Glutamatergic neuron (in vitro differentiated cells): ENCODE measurements at places on chromosomes 1 and 21.

- H3K4me1 ChIP-seq, result peaks cover 2% of the 10 kb centered on the region
- H3K27ac ChIP-seq, result no peak overlapping the region
- peaks cover 5% of the 10 kb centered on the region for H3K36me3 ChIP-seq
- peaks cover 4% of the 10 kb centered on the region for H3K27me3 ChIP-seq
Observed at GRCh38 chr1:109933856-109934711, 23.4 kb downstream of the CSF1 start.

- no peak for DNase-seq
- H3K4me3 ChIP-seq, result peak overlapping the region; percentile 91
- peaks cover 4% of the 10 kb centered on the region for H3K27me3 ChIP-seq
- H3K4me1 ChIP-seq, result peaks cover 3% of the 10 kb centered on the region
- H3K36me3 ChIP-seq, result no peaks in the 10 kb centered on the region
Observed at GRCh38 chr1:25874635-25875153, 814 bp downstream of the PAQR7 start.

GRCh38 chr1:165241321-165241720 lies 115.2 kb downstream of the LMX1A start:
- H3K4me1 ChIP-seq, result peaks cover 8% of the 10 kb centered on the region
- H3K27ac ChIP-seq, result no peak overlapping the region
- no peak for DNase-seq
- no peak overlapping the region for H3K4me3 ChIP-seq
- peaks cover 6% of the 10 kb centered on the region for H3K27me3 ChIP-seq
- H3K36me3 ChIP-seq, result no peaks in the 10 kb centered on the region

- no peak overlapping the region for H3K4me3 ChIP-seq
- no peaks in the 10 kb centered on the region for H3K36me3 ChIP-seq
- no peaks in the 10 kb centered on the region for H3K4me1 ChIP-seq
- H3K27me3 ChIP-seq, result no peaks in the 10 kb centered on the region
- no peak overlapping the region for H3K27ac ChIP-seq
- DNase-seq, result no peak
Observed at GRCh38 chr1:224411766-224412165, 22.8 kb downstream of the WDR26 start.

- H3K4me3 ChIP-seq, result no peak overlapping the region
- H3K27ac ChIP-seq, result no peak overlapping the region
- H3K36me3 ChIP-seq, result no peaks in the 10 kb centered on the region
- peaks cover 8% of the 10 kb centered on the region for H3K4me1 ChIP-seq
- no peak for DNase-seq
Observed at GRCh38 chr1:64474665-64475439, 4.9 kb downstream of the CACHD1 start.

GRCh38 chr1:82755671-82756070 lies 954.9 kb downstream of the ADGRL2 start:
- no peak for DNase-seq
- H3K27me3 ChIP-seq, result no peaks in the 10 kb centered on the region
- H3K36me3 ChIP-seq, result no peaks in the 10 kb centered on the region

- peaks cover 20% of the 10 kb centered on the region for H3K4me1 ChIP-seq
- no peaks in the 10 kb centered on the region for H3K36me3 ChIP-seq
- DNase-seq, result no peak
- H3K27me3 ChIP-seq, result peaks cover 6% of the 10 kb centered on the region
- no peak overlapping the region for H3K4me3 ChIP-seq
Observed at GRCh38 chr1:156632355-156632754, 9.6 kb upstream of the BCAN start.

DNA sequence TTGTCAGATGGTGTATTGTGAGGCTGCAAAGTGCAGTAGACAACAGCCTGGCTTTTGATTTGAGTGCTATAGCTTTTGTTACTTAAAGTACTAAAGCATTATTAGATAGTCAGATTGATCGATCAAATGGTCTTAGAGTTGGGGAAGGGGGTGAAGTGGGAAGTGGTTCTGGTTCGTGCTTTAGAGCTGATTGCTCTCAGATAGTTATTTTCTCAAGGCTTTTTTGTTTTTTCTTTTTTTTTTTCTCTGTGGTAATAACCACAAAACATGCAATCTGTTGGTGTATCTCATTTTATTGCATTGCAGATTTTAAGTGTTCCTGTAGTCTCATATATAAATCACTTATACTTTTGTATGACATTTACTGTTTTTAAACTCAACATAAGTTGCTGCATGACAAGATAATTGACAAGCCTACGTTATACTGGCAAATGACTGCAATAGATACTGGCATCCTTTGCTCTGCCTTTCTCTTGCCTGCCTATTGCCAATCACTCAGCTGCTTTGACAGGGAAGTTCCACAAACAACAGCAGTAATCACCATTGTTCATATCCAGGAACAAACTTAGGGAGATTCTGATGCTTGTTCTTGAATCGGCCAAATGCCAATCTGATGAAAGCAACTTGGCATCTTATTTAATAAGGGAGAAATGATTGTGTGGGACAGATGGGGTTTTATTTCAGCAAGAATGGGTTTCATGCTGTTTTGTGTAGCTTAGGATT lies 125.0 kb upstream of the B3GALT2 start:
- H3K27me3 ChIP-seq, result no peaks in the 10 kb centered on the region
- H3K36me3 ChIP-seq, result no peaks in the 10 kb centered on the region
- no peak overlapping the region for H3K4me3 ChIP-seq
- H3K4me1 ChIP-seq, result no peaks in the 10 kb centered on the region
- no peak for DNase-seq

DNA sequence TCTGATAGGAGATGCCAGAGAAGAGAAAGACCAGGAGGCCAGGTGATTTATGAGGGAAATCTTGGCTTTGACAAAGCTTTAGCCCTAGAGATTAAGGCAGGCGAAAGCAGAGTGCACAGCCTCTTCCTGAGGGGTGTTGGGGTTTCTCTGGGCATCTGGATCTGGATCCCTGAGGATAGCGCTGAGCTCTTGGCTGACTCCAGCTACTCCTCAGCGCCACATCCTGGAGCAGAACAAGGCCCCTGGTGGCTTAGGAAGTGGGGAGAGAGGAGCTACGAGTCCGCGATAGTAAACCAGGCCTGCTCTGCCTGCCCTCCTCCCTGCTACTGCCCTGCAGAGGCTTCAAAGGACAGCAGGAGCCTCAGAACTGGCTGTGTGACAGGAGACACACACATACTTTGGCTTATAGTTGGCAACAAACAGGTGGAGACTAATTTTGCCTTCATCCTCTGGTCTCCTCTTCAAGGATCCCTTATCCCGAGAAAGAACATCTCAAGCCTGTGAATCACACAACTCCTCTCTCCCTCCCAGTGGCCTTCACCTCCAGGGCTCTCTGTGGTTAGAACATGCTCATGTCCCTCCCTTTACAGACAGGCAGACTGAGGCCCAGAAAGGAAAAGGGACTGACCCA lies 66.9 kb downstream of the TRABD2B start:
- H3K4me3 ChIP-seq, result no peak overlapping the region
- H3K27me3 ChIP-seq, result peaks cover 4% of the 10 kb centered on the region
- H3K27ac ChIP-seq, result no peak overlapping the region
- H3K4me1 ChIP-seq, result no peaks in the 10 kb centered on the region

DNA sequence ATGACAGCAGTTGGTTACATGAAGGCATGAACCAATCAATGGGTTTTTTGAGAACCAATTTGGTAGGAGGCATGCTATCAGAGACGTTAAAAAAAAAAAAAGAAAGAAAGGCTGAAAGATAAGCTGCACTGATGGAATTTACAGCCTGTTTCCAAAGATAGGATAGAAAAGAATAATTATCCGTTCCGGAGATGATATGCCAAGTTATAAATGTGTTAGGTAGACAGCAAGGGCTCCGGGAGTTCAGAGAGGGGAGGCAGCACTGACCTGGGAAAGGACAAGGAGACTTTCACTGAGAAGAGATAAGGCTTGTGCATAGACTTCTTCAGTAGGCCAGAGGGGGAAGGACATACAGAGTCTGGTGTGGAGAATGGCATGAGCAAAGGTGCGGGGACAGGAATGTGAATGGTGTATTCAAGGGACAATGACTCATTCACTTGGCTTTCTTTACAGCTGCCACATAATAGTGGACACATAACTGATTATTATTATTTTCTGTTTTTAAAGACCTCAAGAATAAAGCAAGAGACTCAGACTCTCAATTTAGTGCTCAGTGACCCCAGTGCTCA lies 24.8 kb upstream of the ACBD6 start:
- H3K36me3 ChIP-seq, result no peaks in the 10 kb centered on the region
- no peak overlapping the region for H3K27ac ChIP-seq

- H3K4me1 ChIP-seq, result peaks cover 24% of the 10 kb centered on the region
- peaks cover 3% of the 10 kb centered on the region for H3K27me3 ChIP-seq
- H3K36me3 ChIP-seq, result no peaks in the 10 kb centered on the region
- H3K4me3 ChIP-seq, result no peak overlapping the region
- no peak overlapping the region for H3K27ac ChIP-seq
Observed at GRCh38 chr1:119613769-119614720, 34.0 kb downstream of the ZNF697 start.

GRCh38 chr1:145942405-145942804 lies 15.1 kb upstream of the RBM8A start:
- H3K27ac ChIP-seq, result no peak overlapping the region
- H3K36me3 ChIP-seq, result no peaks in the 10 kb centered on the region
- H3K27me3 ChIP-seq, result peaks cover 1% of the 10 kb centered on the region
- no peak for DNase-seq

- H3K4me3 ChIP-seq, result no peak overlapping the region
- no peaks in the 10 kb centered on the region for H3K36me3 ChIP-seq
- peaks cover 9% of the 10 kb centered on the region for H3K27me3 ChIP-seq
- H3K4me1 ChIP-seq, result peaks cover 15% of the 10 kb centered on the region
Observed at GRCh38 chr1:54054438-54054749, 986 bp downstream of the TCEANC2 start.

- peak overlapping the region; percentile 62 for H3K27ac ChIP-seq
- H3K4me1 ChIP-seq, result peaks cover 12% of the 10 kb centered on the region
- peak; percentile 73 for DNase-seq
- H3K4me3 ChIP-seq, result peak overlapping the region; percentile 86
- peaks cover 4% of the 10 kb centered on the region for H3K36me3 ChIP-seq
- H3K27me3 ChIP-seq, result peaks cover 5% of the 10 kb centered on the region
Observed at GRCh38 chr21:42513985-42514882, 582 bp downstream of the SLC37A1 start.

GRCh38 chr21:36454706-36455105 lies 25.2 kb downstream of the CLDN14 start:
- no peaks in the 10 kb centered on the region for H3K27me3 ChIP-seq
- no peak overlapping the region for H3K4me3 ChIP-seq
- no peak overlapping the region for H3K27ac ChIP-seq
- no peak for DNase-seq
- no peaks in the 10 kb centered on the region for H3K4me1 ChIP-seq

- no peaks in the 10 kb centered on the region for H3K27me3 ChIP-seq
- H3K4me1 ChIP-seq, result no peaks in the 10 kb centered on the region
- no peak overlapping the region for H3K27ac ChIP-seq
Observed at GRCh38 chr1:237938553-237938952, 47.8 kb upstream of the ZP4 start.

DNA sequence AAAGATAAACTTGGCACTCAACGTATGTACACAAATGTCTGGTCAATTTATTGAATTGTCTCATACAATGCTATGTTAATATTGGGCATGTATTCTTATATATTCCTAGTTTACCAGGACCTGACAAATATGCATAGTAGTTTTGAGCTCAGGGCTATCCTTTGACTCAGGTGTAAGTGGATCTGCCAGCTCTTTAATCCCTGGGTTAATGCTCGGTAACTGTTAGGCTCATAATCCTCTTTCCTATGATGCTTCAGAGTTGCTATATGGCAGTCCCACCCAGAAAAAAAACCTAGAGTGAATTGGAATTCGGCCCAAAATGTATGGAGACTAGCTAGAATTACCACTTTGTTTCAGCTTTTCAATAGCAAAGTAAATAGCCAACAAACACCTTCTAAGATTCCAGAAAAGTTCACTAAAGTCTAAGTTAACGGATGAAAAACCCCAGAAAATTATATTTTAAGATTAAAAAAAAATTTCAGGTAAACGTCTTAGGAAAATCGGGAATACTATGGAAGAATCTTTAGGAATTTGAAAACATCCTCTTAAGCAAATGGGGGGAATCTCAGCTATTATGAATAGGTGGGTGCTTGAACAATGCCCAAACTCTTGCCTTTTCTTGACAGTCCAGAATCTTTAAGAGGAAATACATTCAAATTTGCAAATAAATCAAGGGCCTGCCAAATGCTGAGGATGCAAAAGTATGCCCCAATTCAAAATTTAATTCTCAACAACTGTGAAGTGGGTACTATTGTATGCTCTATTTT lies 10.9 kb downstream of the H3-3A start:
- no peaks in the 10 kb centered on the region for H3K27me3 ChIP-seq
- peaks cover 4% of the 10 kb centered on the region for H3K36me3 ChIP-seq
- H3K4me1 ChIP-seq, result peaks cover 6% of the 10 kb centered on the region
- DNase-seq, result no peak
- H3K4me3 ChIP-seq, result no peak overlapping the region
- no peak overlapping the region for H3K27ac ChIP-seq

DNA sequence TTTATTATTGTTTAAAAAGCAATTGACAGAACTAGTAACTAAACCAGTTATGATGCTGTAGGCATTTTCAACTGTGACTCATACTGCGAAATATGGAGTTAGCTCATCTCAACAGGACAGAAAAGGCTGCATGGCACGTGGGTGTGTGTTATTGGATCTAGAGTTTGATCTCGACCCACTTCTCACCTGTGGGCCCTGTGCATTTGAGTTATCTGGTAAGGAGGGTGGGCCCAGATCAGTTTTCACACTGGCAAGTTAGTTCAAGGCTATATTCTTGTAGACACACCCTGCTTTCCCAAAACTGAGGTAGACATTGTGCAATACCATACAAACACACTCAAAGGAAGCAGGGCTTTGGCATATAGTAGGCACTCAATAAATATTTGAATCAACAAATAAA lies 71.3 kb upstream of the PRDX6 start:
- H3K27ac ChIP-seq, result no peak overlapping the region
- no peaks in the 10 kb centered on the region for H3K36me3 ChIP-seq
- H3K4me1 ChIP-seq, result no peaks in the 10 kb centered on the region

DNA sequence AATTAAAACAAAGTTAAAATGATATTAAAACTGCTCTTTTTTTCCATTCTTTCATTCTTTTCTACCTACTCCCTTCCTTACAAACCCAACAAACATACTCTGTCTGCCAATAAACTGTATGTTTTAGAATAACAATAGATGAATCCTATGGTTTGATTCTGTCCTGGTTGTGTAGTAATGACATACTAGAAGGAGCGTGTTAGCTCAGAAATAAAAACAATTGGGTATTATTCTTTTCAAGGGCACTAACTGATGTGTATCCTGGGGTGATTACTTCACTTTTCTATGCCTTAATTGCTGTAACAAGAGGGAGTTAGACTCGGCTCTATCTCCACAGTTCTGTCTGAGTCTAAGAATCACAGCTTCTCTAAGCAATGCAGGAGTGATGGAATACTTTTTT lies 194.4 kb downstream of the GIPC2 start:
- H3K36me3 ChIP-seq, result no peaks in the 10 kb centered on the region
- H3K4me3 ChIP-seq, result no peak overlapping the region
- H3K4me1 ChIP-seq, result no peaks in the 10 kb centered on the region
- peaks cover 2% of the 10 kb centered on the region for H3K27me3 ChIP-seq
- no peak for DNase-seq
- no peak overlapping the region for H3K27ac ChIP-seq

GRCh38 chr1:12245116-12245515 lies 15.3 kb downstream of the VPS13D start:
- no peak overlapping the region for H3K27ac ChIP-seq
- H3K4me1 ChIP-seq, result no peaks in the 10 kb centered on the region
- H3K27me3 ChIP-seq, result no peaks in the 10 kb centered on the region
- H3K4me3 ChIP-seq, result no peak overlapping the region
- DNase-seq, result no peak
- no peaks in the 10 kb centered on the region for H3K36me3 ChIP-seq

- peaks cover 7% of the 10 kb centered on the region for H3K27me3 ChIP-seq
- no peak overlapping the region for H3K27ac ChIP-seq
- no peak overlapping the region for H3K4me3 ChIP-seq
- peaks cover 14% of the 10 kb centered on the region for H3K4me1 ChIP-seq
- H3K36me3 ChIP-seq, result no peaks in the 10 kb centered on the region
Observed at GRCh38 chr1:10624256-10625050, 149.7 kb downstream of the PEX14 start.
